ENCODE measurements at places on chromosomes 6 and 20.

DNA sequence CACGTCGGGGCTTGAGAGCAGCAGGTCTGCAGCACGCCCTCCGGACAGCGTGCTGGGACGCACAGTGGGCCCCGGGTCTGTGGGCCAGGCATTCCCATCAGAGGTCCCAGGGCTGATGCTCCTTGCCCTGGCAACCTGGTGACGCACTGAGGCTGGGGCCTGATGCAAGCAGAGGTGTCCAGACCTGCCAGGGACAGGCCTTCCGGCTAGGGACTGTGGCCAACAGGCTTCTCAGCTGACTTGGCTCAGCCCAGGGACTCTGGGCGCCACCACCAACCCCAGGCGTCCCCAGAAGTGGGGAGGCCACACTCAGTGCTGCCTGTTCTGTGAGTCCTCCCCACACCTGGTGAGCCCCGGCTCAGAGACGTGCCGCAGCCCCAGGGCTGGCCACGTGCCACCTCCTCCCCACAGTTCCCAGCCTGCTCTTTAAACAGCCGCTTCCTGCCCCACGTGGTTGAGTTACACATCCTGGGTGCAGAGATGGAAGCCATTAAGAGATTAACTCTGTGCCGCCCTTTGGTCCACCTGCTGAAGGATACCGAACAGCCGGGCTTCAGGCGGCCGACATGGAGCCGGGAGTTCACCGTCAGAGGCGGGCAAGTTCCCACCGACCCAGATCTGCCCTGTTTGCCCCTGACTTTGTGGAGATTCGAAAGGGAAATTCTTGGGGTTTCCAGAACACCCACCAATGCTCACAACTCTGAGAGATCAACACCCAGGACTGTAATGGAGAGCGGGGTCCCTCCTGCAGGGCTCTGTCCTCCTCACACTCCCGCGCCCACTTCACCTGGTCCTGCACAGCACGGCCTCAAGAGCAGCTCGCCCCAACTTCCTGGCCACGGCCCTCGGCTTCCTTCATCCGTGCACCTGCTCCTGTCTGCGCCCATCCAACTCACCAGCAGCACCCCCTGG lies 37.6 kb upstream of the ZBP1 start:
- DNase-seq: no peak

- no peak for DNase-seq
These were observed 573.3 kb upstream of the MAN1A1 start for GRCh38 chr6:119922814-119923213.

- no peak for DNase-seq
These were observed 115.8 kb upstream of the FLRT3 start for GRCh38 chr20:14453259-14453658.

DNA sequence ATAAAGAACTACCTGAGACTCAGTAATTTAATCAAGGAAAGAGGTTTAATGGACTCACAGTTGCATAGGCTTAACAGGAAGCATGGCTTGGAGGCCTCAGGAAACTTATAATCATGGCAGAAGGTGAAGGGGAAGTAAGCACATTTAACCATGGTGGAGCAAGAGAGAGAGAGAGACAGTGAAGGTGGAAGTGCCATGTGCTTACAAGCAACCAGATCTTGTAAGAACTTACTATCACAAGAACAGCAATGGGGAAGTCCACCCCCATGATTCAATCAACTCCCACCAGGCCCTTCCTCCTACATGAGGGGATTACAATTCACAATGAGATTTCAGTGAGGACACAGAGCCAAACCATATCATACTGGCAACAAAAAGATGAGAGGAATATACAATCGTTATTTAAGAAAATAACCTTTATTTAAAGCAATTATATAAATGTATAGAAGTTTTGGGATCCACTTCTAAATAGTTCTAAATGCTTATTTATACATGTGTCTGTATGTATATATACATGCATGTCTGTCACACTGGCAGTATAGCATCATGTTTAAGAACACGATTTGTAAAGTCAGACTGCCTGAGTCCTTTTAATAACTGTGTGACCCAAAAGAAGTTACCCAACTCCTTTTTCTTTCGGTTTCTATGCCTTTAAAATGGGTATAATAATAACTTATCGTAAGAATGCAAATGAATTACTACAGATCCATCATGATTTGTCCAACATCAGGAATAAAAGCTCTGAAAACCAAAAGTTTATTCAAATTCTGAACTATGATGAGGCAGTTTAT lies 255.7 kb upstream of the THEMIS start:
- no peak for DNase-seq

DNA sequence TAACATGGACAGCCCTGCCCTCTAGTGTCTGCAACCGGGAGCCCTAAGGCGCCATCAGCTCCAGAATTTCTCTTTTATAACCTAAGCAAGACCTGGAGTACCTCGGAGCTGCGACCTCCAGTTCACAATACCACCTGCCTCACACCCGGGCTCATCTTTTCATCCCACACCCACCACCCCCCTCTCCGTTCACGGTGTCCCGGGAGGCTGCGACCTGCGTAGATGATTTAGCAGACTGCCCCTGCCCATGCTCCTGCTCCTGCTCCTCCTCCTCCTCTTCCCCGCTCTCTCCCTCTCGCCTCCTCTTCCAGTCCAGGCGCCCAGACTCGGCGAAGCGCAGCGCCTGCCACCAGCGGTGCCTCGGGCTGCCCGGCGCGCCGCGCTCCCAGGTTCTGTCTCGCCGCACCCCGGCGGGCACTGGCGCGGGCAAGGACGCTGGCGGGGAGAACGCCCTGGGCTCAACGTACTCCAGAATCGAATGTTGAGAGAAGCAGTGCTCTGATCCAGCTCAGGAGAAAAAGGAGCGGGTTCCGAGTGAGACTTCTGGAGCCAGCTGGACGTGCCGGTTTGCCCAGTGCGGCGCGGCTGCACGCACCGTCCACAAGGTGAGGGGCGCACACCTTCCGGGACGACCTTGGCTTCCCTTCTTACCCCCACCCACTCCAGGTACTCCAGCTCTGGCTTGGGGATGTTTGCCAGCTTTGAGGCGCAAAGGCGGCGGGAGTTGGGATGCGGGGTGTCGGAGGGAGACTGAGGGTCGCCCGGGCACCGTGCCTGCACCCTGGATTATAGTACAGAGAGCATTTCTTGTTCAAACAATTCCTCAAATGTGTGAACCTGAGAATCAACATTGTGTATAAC lies at the start of gene HTR1E:
HTR1E (plus strand) TSS at position 310 of the 861 bp plus-strand sequence. CDS start 77,807 bp downstream, outside the sequence.
- peak; percentile 58 for DNase-seq

GRCh38 chr6:23267651-23268050 lies 698.3 kb downstream of the HDGFL1 start:
- no peak for DNase-seq

DNA sequence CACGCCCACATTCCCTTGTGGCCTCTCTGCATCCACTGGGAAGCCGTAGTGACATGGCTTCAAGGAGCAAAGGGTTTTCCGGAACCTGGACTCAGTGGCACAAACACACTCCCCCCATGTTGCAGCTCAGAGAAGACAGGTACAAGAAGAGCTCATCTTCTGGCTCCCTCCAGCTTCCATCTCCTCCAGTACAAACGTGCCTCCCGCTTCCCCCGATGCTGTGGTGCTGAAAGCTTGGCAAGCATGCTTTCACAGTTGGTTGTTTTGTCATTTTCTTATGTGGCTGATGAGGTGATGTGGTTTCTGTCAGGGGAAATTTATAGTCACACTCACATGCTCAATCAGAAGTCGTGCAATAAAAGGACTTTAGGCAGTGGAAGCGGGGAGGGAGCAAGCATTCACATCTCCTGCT lies 258.5 kb downstream of the KIF16B start:
- no peak for DNase-seq

DNA sequence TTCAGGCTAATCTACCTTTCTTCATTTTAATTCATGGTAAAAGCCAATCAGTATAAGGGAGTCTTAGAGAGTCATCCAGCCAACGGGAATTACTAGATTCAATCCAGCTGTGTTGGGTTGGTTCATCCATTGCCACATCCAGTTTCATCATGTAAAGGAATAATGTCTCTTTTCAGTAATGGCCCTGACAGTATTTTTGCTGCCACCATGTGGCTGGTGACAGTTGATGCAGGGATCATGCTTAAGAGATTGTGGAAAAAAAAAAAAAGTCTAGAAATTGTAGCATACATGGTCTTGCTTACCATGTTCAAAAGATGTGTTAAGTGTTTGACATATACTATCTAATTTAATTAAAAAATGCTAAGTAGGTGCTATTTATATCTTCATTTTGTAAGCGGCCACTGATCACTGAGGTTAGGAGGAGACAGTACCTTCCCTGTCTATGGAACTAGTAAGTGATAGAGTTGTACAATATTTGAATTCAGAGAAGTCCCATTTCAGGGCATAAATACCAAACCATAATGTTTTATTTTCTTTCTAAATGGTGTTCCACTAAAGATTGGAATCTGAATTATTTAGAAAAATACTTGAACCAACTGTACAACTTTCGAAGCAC lies 135.9 kb downstream of the KHDRBS2 start:
- peak; percentile 23 for DNase-seq

- no peak for DNase-seq
These were observed 6.4 kb downstream of the R3HDML start for GRCh38 chr20:44343162-44343675.

GRCh38 chr6:32432050-32432450 lies 7.6 kb upstream of the HLA-DRA start:
- DNase-seq: peak; percentile 54

- DNase-seq: no peak
These were observed 272.1 kb upstream of the DEFB115 start for GRCh38 chr20:30985386-30985785.

DNA sequence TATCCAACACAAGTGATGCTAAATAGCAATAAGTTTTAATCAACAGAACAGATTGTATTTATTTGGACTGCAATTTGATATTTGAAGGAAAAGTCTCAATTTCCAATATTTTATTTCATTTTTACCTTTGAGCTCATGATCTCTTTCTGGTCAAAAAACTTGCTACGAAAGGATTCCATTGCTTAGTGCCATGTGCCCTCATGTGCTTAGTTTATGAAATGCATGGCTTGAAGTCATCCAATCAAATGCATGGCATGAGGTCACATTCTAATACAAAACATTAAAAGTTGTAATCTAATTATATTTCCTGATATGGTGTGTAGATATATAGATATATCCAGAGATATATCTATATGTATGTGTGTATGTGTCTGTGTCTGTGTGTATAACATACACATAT lies 321.2 kb upstream of the ADGRB3 start:
- no peak for DNase-seq

DNA sequence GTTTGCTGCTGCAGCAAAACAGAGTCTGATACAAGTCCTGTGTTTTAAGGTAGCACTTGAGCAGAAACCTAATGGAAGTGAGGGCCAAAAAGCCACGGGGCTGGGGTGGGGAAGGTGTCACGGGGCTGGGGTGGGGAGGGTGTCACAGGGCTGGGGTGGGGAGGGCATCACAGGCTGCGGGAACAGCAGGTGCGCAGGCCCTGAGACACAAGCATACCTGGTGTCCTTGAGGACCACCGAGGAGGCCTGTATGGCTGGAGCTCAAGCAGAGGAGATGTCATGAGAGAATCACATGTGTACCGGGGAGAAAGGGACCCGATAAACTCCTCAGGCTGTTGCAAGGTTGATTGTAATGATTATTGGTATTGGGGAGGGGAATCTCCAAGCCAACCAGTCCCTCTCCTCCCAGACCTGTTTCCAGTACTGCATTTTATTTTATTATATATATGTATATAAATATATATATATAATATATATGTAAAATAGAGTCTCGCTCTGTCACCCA lies 13.6 kb upstream of the SPO11 start:
- no peak for DNase-seq

- DNase-seq: no peak
These were observed 2.5 kb downstream of the ZNF831 start for GRCh38 chr20:59165891-59166709.

DNA sequence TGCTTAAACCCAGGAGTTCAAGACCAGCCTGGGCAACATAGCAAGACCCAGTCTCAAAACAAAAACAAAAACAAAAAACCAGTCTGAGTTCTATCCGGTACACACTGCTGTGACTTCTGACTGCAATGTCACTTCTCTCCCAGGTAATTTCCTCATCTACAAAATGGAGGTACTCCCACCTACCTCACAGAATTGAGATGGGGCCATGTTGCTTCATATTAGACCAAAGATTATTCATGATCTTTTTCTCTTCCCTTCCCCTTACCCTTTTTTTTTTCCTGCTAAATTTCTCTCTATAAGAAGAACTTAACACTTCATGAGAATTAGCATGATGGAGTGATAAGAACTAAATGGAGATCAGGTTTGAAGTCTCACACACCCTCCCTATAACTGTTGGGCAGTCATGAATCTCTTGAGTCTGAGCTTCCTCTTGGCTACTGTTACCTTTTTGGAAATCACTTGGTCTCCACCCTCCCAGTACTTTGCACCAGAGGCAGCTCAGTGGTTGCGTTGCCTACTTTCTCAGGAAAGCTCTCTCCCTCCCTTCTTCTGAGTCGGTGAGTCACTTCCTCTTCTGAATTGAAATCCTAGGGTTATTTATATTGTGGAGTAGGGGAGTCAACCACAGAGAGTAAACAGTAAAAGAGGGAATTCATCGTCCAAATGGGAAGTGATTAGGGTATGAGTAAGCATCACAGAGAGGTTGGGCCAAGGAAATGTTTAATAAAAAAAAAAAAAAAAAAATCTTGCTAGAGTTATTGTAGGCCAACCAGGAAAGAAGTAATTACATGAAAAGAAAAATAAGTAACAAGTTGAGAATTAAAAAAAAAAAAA lies 59.9 kb upstream of the MAP7 start:
- DNase-seq: no peak

- peak; percentile 62 for DNase-seq
These were observed 271.4 kb downstream of the ALDH8A1 start for GRCh38 chr6:134678436-134678889.

GRCh38 chr6:137095651-137096238 lies 51.0 kb upstream of the IL20RA start:
- no peak for DNase-seq

DNA sequence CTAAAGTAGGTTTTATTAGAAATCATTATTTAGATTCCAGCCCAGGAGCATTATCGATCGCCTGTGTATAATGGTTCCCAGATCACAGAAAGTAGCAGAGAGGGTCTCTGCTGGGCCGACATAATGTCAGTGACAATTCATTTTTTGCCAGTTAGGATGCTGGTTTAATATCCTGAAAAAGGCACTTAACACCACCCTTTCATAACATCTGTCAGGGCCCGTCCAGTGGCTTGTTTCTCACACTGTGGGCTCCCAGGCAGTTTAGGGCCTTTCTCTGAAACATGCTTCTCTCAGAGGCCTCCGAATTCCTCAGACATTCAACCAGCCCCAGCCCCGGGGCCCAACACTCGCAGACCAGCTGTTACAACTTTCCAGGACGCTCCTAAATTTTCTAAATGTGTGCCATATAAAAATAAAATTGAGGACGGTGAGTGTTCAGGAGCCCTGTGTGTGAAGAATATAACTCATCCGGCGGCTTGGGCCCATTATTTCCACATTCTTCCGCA lies 108.6 kb upstream of the EYA4 start:
- no peak for DNase-seq

DNA sequence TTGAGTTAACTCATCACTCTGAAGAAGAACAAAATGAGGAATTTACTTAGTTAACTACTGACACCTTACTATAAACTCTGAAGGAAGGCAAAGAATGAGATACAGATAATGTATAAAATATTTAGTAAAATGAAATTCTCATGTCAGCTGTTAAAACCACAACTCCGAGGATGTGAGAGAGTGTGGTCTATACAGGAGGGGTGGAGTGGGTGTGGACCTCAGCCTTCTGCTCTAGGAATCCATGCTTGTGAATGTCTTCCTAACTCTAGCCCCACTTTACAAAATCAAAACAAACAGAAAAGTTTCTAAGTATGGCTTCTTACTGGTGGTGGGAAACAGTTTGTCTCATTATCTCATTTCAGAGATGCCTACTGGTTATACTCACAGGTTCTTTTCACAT lies 14.2 kb downstream of the PPP1R14C start:
- no peak for DNase-seq

GRCh38 chr20:58587467-58587866 lies 63.6 kb upstream of the STX16 start:
- DNase-seq: no peak

- DNase-seq: no peak
These were observed 4.5 kb downstream of the NCOA7 start for GRCh38 chr6:125795301-125795700.
